ENCODE measurements at places on chromosomes 4 and X.

DNA sequence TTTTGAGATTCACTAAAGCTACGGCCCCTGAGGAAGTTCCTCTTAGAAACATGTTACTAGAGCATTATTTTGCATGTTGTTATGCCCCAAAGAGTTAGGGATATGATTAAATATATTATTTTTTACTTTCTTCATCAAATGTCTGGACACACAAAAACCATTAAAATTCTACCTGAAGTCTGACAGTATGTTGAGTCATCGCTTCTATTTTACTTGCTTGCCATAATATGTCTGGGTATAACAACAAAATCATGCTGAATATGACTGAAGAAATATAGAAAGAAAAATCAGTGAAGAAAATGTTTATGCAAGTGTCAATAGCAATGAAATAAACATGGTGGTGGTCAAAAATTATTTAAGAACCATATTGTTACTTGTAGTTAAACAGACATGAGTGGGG is 1818.5 kb upstream of the ADGRL3 start:
- no peaks in the 10 kb centered on the region for H3K27me3 ChIP-seq
- H3K4me3 ChIP-seq, result no peak overlapping the region
- DNase-seq, result no peak

DNA sequence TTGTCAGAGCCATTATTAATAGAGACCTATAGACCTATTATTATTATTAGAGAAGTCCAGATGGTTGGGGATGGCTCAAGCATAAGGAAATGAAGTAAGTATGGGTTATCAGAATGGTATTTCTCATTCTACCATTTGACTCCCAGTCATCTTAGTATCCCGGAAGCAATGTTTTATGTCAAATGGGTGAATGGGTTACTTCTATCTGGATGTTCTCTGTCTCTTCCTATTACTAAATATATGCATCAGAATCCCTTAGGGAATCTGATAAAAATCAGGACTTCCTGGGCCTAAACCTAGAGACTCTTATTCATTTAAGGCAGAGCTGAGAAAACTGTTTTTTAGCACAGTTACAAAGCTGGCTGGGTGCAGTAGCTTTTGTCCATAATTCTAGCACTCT is 149.9 kb downstream of the SLC10A7 start:
- peaks cover 11% of the 10 kb centered on the region for H3K4me1 ChIP-seq
- DNase-seq, result no peak
- H3K27me3 ChIP-seq, result no peaks in the 10 kb centered on the region
- no peak overlapping the region for H3K4me3 ChIP-seq
- H3K27ac ChIP-seq, result no peak overlapping the region

GRCh38 chr4:37383579-37384229 is 139.2 kb downstream of the NWD2 start:
- no peaks in the 10 kb centered on the region for H3K36me3 ChIP-seq
- no peak for DNase-seq
- no peak overlapping the region for H3K27ac ChIP-seq
- H3K27me3 ChIP-seq, result no peaks in the 10 kb centered on the region
- no peaks in the 10 kb centered on the region for H3K4me1 ChIP-seq
- H3K4me3 ChIP-seq, result no peak overlapping the region

DNA sequence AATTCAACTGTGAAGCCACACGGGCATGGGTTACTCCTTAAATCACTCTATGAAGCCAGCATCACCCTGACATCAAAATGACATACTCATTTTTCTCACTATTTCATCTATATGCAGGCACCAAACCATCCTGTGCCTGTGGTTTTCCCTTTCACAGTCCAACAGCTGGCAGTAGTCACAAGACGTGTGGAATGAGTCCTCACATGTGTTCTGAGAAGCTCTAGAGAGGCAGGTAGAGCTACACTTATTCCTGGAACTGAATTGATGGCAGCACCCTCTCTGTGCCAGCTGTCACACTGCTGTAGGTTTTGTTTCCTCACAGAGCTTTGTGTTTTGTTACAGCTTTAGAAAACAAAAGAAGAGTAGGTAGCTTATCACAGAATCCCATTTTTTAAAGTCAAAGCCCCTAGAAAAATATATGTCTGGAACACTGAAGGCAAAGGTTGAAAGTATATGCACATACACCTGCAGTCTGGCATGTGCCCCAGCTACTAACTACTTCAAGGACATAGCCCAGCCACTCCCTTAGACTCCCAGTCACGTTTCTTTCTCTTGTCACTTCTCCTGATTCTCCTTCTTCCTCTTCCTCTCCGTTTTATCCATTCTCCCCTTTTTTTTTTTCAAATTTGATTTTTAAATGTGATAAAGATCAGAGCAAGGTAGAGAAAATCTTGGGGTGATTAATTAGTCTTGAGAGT is 107.1 kb downstream of the ANXA10 start:
- H3K27ac ChIP-seq, result no peak overlapping the region
- no peak overlapping the region for H3K4me3 ChIP-seq
- no peaks in the 10 kb centered on the region for H3K36me3 ChIP-seq
- DNase-seq, result no peak

GRCh38 chr4:154471526-154472331 is 19.9 kb downstream of the DCHS2 start:
- no peak overlapping the region for H3K4me3 ChIP-seq
- H3K27ac ChIP-seq, result no peak overlapping the region
- no peaks in the 10 kb centered on the region for H3K27me3 ChIP-seq
- no peak for DNase-seq
- H3K4me1 ChIP-seq, result no peaks in the 10 kb centered on the region

DNA sequence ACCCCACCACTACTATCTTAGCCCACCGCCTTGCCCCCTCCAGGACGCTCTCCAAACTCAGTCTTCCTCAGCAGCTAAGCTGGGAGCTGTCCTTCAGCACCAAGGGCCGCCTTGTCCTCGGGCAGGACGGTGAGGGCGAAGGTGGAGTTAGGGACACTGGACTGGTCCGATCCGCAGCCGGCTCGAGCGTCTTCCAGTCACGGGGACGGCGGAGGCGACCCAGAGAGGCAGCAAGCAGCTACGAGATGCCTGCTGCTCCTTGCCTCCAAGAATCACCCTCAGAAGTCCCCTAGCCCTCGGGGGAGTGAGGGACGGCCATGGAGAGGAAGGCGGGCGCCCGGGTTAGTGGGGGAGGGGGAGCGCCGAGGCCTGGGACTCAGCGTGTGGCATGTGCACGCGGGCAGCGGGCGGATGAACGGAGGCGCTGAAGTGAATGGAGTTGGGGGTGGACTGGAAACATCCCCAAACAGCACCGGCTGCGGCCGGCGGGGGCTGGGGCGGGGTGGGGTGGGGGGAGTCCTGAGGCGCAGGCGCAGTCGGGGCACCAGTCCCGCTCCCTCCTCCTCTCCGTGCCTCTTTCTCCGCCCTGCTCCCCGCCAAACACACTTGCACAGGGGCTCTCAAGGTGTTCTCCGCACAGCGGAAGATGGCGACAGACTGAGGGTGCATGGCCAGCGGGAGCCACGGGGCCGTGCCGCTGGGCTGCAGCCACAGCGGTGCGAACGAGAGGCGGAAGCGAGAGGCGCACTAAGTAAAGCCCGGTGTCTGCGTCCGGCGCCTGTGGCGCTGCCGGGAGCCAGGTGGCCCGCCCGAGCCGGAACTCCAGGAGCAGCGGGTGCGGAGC is at the start of gene NALF2:
Gene NALF2 (plus strand): TSS at position 545 of the 844 bp plus-strand sequence. CDS start 957 bp downstream, outside the sequence.
- no peak within 1 kb of the TSS for H3K27ac ChIP-seq
- peak; percentile 67 for DNase-seq
- H3K4me1 ChIP-seq, result peaks cover 6% of the 10 kb centered on the region
- peak within 1 kb of the TSS; percentile 46 for H3K4me3 ChIP-seq
